ENCODE measurements at places on chromosomes 16 and 17.

GRCh38 chr17:34227707-34228106 lies 27.4 kb upstream of the CCL2 start:
- no peak for DNase-seq

- DNase-seq = no peak
Measured at GRCh38 chr17:74217888-74218287, 4.5 kb downstream of the TTYH2 start.

DNA sequence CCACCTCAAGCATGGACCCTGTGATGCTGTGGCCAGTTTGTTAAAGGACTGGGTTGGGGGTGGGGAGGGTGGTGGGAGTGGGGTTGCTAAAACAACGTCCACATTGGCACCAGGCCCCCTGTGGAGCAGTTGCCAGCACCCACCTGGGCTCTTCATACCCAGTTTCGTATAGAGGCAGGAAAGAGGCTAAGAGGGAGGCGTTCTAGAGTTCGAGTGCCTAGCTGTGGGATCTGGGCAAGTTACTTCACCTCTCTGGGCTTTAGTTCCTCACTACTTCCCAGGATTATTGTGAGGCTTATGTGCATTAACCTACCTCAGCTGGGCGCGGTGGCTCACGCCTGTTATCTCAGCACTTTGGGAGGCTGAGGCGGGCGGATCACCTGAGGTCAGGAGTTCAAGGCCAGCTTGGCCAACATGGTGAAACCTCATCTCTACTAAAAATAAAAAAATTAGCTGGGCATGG lies 1.4 kb downstream of the MFAP4 start:
- DNase-seq = no peak

DNA sequence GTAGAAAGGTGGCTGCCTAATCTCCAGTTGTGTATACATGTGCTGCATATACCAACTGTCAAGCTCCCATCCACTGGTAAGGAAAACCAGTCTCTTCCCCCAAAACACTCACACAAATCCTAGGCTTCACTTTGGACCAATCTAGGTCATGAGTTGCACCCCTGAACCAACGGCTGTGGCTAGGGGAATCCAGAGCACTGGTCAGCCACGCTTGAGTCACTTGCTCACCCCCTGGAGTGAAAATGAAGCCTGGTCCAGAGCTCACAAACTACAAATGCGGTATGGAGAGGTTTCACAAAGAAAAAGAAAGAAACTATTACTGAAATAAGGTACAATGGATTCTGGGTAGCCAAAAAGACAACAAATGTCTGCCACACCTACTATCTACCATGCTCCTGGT lies 66.1 kb upstream of the NLK start:
- no peak for DNase-seq

DNA sequence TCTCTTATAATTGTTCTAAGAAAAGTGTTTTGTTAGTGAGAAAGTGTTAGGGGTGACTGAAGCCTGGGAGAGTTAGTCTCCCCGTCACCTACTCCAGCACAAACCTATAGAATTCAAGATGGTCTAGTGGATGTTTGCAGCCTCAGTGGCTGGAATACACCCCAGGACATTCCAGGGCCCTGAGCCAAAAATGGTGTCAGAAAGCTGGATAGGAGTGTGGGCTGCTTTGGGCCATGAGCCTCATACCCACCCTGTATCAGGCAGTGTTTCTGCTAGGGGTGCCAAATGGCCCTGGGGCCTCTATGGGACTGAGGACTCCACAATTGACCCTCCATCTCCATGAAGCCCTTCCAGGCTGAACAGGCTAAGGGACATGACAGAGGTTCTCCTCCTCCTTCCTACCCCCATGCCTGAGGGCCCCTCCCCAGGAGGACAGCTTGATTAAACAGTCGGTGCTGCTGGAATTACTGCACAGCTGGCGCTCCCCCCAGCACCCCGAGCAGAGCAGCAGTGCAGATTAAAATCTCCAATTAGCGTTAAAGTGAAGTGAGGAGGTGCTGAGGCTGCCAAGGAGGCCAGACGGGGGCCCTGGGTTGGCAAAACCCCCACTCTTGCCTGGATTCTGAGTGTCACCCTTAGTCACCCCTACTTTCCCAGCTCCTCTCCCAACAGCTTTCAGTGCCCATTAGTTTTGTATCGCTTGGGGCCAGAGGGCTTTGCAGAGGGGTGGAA lies 59.1 kb downstream of the NEUROD2 start:
- DNase-seq = no peak

GRCh38 chr17:18016426-18016825 lies 22.5 kb downstream of the ATPAF2 start:
- no peak for DNase-seq

DNA sequence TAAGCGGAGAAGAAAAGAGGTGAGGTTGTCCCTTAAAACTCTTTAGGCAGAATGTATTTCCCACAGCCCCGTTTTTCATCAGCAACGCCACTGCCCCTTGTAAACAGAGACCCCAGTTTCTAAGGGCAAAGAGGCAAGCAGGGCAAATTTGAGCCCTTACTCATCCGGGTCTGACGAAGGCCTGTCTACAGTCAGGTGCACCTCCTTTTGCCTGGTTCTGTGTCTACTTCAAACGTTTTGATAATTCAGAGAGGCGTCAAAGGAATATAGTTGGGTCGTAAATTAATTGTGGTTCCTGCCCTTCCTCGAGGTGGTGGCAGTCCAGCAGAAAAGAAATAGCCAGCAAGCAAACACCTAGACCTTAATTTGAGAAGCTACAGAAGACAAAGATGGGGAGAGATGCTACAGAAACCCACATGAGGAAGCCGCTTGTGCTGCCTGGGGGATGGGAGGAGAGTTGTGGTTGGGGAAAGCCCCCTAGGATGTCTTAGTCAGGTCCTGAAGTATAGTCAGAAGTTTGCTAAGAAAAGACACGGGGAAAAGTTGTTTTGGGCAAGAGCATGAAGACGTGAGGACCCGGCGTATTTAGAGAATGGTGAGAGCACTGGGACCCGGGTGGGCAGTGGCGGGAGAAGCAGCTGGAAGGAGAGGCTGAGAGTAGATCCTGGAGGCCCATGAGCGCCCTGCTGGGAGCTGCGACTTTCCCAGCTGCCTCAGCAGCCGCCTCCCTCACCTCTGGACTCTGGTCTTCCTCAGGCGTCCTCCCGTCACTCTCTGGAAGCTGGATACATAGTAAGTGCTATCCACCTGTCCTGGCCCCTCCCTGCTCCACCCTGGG lies 2.4 kb downstream of the FBRS start:
- DNase-seq = no peak

- no peak for DNase-seq
Measured at GRCh38 chr16:2299121-2299914, 31.4 kb upstream of the RNPS1 start.

- DNase-seq = peak; percentile 6
Measured at GRCh38 chr17:80413771-80414507, 1.0 kb upstream of the ENDOV start.

DNA sequence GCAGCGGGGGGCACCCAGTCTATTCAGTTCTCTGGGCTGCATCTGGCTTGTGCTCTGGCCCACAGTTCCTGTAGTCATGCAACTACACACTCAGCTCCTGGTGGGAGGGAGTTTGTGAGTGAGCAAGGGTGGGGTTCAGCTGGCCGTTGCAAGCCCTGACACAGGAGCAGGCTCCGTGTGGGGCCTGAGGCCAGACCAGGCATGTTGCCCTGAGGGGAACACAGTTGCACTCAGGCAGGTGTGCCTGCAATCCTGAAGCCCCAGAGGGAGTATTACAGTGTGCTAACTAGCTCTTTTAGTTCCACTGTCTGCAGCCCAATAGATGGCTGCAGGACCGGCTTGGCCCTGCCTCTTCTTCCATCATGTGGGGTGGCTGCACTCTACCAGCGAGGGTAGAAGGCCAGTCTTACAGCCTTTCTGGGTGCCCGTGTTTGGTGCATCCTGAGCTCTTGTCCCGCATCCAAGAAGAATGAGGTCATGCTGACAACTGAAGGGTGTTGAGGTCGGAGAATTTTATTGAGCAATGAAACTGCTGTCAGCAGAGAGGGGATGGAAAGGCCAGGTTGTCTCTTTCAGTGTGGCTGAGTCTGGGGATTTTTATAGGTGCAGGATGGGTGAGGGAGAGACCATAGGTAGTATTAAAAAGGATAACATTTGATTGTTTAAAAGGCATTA lies 49.9 kb upstream of the ELAC2 start:
- no peak for DNase-seq

GRCh38 chr16:11738742-11739544 lies 3.7 kb downstream of the TXNDC11 start:
- DNase-seq = no peak

GRCh38 chr17:48074322-48075081 lies 26.3 kb downstream of the NFE2L1 start:
- peak; percentile 68 for DNase-seq

DNA sequence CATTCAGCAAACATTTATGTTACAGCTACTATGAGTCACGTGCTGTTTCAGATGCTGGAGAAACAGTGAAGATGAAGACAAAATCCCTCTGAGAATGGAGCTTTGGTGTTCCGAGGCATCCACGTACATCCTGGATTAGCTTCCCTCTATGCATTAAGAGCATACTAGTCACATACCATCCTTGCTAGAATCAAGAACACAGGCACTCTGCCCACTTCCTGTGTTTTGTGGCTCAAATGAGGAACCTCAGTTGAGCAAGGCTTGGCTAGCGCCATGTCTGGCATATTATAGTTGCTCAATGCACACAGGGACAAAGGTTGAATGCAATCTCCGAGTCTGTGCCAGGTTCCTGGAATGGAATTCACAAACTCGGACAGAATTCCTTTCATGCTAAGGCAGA lies 297.5 kb downstream of the XYLT1 start:
- DNase-seq = no peak

- no peak for DNase-seq
Measured at GRCh38 chr16:89118361-89119165, 24.9 kb downstream of the ACSF3 start.

DNA sequence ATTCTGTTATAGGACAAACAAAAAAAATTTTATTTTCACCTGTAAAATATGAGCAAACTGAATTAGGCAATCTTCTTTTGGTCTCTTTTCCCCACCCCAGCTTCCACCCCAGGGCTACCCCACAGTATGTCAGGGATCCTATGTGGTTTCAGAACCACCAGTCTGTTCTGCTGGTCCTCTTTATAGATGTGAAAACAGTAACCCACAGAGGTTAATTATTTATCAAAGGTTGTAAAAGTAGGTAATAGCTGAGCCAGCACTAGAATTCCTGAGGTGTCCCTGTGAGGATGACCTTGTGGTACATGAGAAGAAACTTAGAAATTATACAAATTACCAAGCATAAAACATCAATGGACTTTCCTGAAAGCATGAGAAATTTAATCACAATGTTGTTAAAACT lies 428.7 kb downstream of the CNTNAP4 start:
- DNase-seq = no peak

GRCh38 chr17:15972497-15972951 lies 27.0 kb downstream of the ZSWIM7 start:
- no peak for DNase-seq

- DNase-seq = no peak
Measured at GRCh38 chr17:661509-661908, 53.1 kb downstream of the VPS53 start.

GRCh38 chr17:44039829-44040635 lies 25.3 kb upstream of the TMEM101 start:
- no peak for DNase-seq

DNA sequence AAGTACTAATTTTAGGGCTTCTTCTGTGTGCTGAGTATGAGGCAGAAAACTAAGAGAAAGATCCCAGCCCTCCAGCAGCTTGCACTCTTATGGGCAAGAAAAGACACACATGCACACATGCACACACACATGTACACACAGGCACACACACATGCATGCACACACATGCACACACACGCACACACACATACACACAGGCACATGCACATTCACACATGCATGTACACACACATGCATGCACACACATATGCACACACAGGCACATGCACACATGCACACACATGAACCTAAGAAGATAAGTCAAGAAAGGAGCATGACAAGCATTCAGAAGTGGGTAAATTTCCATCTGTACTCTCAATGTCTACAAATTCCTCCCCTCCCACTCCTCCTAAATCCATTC lies 130.2 kb downstream of the IRX3 start:
- DNase-seq = no peak

- DNase-seq = no peak
Measured at GRCh38 chr17:36036235-36036634, 18.5 kb upstream of the CCL23 start.

DNA sequence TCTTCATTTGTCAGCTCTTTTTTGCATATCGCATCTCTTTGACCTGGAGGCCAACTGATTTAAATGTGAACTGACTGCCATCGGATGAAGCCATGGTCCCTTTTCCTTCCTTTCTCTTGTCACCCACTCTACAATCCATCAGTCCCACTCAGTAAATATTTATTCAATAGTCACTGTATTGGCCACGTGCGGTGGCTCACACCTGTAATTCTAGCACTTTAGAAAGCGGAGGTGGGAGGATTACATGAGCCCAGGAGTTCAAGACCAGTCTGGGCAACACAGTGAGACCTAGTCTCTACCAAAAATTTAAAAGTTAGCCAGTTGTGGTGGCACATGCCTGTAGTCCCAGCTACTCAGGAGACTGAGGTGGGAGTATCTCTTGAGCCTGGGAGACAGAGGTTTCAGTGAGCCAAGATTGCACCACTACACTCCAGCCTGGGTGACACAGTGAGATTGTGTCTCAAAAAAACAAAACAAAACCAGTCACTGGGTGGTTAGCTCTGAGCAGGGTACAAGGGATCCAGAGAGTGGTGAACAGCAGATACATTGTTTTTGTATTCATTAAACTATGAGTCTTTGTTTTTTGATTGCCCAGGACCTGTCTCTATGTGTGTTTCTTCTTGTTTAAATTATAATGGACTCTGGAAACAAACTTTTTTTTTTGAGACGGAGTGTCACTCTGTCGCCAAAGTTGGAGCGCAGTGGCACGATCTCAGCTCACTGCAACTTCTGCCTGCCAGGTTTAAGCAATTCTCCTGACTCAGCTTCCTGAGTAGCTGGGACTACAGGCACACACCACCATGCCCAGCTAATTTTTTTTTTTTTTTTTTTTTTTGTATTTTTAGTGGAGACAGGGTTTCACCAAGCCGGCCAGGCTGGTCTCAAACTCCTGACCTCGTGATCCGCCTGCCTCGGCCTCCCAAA lies 6.9 kb downstream of the PHAF1 start:
- no peak for DNase-seq

DNA sequence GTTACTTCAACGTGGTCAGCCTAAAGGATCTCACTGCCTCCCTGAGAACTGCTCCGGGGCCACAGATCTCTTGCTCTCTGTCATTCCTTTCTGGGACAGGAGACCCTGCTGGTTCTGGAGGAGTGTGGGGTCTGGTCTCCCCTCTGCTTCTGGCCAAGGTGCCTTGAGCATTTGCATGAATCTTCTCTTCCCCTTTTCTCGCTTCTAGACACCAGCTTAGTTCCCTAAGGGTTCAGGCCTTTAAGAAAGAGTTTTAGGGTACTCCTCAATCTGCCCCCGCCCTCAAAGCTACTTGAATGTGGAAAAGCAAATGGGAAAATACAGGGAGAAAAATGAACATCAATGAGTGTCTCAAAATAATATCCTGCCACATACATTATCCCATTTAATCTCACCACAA lies 48.1 kb downstream of the WSB1 start:
- no peak for DNase-seq

- peak; percentile 75 for DNase-seq
Measured at GRCh38 chr17:41415833-41416335, 8.5 kb downstream of the KRT37 start.

- DNase-seq = peak; percentile 54
Measured at GRCh38 chr17:75927286-75927922, 13.4 kb downstream of the FBF1 start.

GRCh38 chr16:49940464-49941224 lies 84.4 kb upstream of the CNEP1R1 start:
- no peak for DNase-seq

Data from AG20443 (cell line).